KBM-7 (cell line): ENCODE measurements at places on chromosomes 13 and 19.
A peak's percentile ranks its signal among the peaks of the same experiment; 100 is the strongest.

- peak; percentile 57 for DNase-seq
Observed at GRCh38 chr19:17775245-17775927, 19.6 kb upstream of the B3GNT3 start.

- no peak for DNase-seq
Observed at GRCh38 chr13:88752041-88752440, 1080.9 kb downstream of the SLITRK5 start.

- DNase-seq = no peak
Observed at GRCh38 chr13:72657379-72657778, 70.0 kb downstream of the MZT1 start.

DNA sequence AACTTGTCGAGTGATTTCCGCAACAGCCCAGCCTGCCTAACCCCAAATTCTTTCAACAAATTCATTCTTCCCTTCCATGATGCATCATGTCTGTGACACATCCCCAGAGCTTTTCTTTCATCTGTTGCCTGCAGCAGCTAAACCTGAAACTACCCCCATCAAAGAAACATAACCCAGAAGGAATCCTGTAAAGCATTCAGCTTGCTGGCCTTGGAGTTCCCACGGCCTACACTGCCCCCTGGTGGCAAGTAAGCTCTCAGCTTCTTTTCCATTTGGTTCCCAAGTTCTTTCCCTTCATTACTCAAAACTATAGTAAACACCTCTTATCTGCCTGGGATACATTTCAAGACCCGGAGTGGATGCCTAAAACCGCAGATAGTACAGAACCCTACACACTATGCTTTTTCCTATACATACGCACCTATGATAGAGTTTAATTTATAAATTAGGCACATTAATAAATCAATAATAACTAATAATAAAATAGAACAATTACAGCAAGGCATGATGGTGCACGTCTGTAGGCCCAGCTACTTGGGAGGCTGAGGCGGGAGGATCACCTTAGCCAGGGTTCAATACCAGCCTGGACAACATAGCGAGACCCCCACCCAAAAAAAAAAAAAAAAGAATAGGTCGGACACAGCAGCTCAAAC lies 7.4 kb downstream of the ETHE1 start:
- peak; percentile 79 for DNase-seq

DNA sequence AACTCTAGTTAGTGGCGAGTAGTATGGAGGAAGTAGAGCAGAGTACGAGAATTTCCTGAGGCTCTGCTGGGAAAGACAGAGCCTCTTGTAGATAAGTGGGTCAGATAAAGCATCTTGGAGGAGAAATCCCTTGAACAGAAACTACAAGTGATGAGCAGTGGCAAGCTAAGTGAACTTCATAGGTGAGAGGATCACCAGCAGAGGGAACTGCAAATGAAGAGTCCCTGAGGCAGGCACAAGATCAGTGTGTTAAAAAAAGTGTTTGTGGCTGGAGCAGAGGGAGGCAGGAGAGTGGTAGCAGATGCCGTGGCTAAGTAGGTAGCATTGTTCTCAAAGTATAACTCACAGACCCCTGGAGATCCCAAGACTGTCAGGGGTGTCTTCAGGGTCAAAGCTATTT lies 437.6 kb downstream of the HS6ST3 start:
- DNase-seq = no peak

GRCh38 chr13:113907635-113908617 lies 44.0 kb upstream of the GAS6 start:
- DNase-seq = no peak
